ENCODE measurements at places on chromosomes 4 and X.

GRCh38 chrX:9890681-9891091, 76.5 kb upstream of the CLDN34 start:
- no peak for DNase-seq

DNA sequence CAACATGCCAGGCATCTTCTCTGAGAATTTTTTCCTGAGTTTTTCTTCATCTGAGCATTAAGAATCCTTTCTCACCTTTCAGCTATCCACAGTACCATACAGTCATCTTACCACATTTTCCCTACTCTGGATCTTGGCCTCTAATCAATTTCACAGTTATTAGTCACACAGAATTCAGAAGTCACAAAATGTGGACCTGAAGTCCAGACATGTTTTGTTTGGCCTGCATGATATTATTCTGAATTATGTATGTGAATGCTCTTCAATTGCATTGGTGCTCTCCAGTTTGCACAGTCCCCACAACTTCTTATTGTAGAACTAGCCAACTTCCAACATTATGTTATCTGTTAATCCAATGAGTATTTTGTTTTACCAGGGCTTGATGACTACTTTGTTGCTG, 102.3 kb upstream of the GRIA3 start:
- no peak for DNase-seq

GRCh38 chrX:155326610-155327009, 7.8 kb downstream of the CLIC2 start:
- no peak for DNase-seq

DNA sequence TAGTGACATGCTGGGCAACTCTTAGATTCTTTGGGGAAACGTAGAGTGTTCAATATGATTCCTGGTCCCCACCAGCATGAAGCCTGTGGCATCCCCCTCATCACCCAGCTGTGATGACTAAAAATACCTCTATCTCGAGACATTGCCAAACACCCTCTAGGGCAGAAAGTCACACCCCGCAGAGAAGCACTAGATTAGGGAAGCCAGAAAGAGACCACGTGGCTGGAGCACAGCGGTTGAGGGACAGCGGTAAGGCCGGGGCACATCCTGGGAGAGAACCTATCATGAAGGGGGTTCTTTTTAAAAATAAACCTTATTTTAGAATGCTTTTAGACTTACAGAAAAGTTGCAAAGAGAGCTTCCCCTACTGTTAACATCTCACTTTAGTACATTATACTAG, 11.0 kb downstream of the FAT1 start:
- no peak for DNase-seq

GRCh38 chrX:148695255-148695654, 194.8 kb downstream of the AFF2 start:
- DNase-seq, result no peak

- DNase-seq, result no peak
Observed at GRCh38 chr4:72531322-72531721, 37.7 kb downstream of the ADAMTS3 start.

DNA sequence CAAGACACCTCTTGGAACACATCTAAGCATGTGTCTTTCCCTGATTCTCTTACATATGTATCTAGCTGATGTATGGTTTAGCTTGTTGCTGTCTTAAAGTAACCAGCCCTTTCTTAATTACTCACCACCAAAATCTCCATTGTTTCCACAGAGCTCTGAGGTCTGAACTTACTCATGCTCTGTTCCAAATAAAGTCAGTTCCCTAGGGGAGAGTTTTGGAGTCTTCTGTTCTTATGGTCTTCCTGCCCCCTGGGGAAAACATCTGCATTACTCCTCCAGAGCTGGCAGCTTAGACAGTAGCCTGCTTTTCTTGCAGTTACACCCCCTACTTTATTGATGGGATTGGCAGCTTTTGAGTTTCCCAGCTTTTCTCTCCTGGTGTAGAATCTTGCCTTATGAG, 125.8 kb downstream of the EDA start:
- DNase-seq, result no peak

DNA sequence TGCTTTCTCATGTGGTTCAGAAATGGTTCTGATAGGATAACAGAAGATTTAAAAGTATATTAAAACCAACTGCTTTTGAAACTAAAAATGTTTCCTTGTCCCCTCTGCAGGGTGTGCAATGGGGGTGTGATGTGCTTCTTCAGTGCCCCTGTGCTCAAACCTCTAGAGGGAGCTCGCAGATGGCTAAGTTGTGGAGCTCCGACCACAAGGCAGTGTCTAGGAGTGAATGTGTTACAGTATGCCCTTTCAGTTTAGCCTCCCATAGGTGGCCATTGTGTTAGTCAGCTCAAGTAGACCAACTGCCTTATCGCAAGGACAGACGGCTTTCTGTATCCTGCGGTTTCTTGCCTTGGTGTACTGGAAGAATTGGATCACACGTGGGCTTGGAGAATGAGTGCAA, 130.5 kb downstream of the TENT5D start:
- no peak for DNase-seq

GRCh38 chr4:83582289-83582785, 46.4 kb downstream of the GPAT3 start:
- DNase-seq, result no peak

DNA sequence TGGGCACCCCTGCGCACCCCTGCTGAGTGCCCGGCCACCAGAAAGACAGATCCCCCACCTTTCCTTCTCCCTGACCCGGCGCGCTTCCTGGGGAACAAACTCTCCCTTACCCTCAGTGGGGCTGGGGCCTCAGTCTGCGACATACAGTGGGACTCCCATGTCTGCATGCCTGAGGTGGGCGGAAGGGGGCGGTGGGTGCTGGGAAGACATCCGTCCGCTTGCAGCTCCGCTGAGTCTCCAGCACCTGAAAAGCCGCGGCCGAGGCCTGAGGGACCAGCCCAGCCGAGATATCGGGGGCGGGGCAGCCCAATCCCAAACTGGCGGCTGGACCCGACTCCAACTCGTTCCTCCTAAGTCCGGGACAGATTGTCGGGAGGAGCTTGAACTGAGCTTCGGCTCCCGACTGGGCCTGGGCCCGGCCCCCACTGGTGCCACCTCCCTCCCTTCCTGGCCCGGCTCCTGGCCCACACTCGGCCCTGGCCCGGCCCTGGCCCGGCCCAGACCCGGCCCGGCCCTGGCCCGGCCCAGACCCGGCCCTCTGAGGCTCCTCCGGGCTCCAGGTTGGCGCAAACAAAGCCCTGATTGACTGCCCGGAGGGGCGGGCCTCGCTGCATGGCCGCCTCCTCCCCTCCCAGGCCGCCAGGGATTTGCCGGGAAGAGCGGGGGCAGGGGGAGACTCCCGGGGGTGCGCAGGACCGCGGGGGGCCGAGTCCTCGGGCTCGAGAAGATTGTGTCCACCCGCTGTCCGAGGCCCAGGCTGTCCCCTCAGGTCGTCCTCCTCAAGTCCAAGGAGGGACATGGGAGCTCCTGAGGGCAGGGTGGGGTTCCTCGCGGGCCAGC, 877 bp upstream of the SLC16A2 start:
- no peak for DNase-seq

DNA sequence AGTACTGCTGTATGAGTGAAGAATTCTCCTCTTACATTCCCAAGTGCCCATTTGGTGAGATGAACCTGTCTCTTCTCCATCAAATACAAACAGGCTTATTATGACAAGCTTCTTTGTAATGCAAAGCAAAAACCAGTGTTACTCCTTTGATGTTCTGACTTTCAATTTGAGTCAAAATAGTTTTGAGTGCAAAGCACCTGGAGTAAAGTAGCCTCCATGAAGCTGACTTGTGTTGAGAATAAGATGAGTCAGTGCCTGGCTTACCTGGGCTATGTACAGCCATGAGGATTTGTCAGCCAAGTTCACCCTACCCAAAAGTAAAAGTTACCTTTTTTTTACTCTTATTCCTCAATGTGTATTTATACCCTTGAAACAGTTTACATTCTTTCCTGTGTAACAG, 132.5 kb upstream of the FMR1 start:
- DNase-seq, result no peak

DNA sequence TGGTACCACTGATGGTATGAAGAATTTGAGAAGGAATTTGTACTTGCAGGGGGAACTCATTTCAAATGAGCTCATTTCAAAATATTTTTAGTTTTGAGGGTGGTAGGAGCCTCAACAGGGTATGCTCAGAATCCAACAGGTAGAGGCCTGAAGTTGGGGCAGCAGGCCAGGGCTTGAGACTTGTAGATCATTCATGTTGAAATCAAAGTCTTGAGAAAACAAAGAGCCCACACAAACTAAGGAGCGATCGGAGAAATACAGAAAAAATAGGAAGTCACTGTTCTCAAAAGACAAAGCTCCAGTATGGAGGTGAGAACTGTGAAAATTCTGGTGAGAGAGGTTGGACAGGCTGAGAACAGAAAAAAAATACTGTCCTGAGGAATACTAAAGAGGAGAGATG, 979 bp upstream of the SLC9A6 start:
- no peak for DNase-seq

DNA sequence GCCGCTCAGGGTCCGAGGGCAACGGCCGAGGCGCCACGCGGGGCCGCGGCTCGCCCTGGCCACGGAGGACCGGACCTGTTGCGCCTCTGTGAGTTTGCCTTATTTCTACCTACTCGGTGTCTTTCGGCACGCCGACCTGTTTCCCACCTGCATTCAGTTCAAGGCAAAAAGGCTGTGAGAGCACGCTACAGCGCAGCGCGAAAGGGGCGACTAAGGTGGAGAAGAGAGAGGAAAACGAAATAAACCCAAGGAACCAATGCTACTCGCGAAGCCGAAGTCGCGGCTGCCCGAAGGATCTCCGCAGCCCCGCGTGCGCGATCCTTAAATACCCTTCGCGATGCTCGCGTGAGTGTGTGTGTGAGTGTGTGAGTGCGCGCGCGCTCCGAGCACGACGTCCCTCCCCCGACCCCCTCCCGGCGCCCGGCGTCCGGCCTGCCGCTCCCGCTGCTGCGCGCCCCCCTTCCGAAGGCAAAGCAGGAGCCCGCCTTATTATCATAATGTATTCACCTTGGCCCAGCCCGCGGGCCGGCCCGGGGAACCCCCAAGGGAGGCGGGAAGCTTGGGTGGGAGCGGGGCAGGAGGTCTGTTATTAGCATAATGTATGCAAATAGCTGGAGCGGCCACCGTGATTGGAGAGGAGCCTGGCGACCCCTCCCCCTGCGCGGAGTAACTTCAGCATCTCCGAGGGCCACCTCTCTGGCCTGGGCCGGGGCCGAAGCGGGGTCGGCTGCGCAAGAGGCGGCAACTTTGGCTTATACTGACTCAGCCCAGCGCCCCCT, at the start of gene COL25A1:
COL25A1 (minus strand) TSS at position 298 of the 779 bp plus-strand sequence.
- no peak for DNase-seq

DNA sequence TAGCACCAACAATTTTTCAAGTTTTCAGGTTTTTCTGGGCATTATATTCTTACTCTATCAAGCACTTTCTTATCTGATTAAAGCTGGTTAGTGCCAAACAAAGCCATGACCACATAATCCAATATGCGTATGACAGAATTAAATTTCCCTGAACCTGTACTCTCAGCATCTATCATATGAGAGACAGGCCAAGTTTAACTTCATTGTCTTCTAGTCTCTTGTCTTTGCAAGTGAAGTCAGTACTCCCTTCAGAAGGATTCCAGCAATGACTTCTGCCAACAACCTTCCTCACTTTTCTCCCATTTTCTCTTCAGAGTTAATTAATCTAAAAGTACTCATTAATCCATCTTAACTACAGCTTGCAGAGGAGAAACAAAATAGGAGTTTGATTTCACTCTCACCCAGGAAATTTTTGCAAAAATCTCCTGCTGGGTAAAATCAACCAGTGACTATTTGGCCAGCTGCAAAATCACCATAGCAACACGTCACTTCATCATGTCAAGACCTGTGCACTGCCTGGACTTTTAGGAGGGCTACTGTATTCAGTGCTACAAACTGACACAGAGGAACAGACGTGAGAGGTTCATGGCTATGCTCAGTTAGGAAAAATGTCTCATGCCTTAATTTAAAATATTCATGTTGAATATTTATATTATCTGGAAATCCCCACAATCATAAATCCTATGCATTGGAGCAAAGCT, 208.4 kb downstream of the ANTXR2 start:
- DNase-seq, result no peak

GRCh38 chr4:98557194-98557892, 101.1 kb downstream of the TSPAN5 start:
- no peak for DNase-seq

GRCh38 chrX:1031521-1032430, 180.7 kb downstream of the CRLF2 start:
- no peak for DNase-seq

GRCh38 chr4:183345261-183345660, 23.0 kb upstream of the CLDN24 start:
- DNase-seq, result no peak

- DNase-seq, result no peak
Observed at GRCh38 chr4:90841676-90842075, 714.5 kb downstream of the CCSER1 start.

DNA sequence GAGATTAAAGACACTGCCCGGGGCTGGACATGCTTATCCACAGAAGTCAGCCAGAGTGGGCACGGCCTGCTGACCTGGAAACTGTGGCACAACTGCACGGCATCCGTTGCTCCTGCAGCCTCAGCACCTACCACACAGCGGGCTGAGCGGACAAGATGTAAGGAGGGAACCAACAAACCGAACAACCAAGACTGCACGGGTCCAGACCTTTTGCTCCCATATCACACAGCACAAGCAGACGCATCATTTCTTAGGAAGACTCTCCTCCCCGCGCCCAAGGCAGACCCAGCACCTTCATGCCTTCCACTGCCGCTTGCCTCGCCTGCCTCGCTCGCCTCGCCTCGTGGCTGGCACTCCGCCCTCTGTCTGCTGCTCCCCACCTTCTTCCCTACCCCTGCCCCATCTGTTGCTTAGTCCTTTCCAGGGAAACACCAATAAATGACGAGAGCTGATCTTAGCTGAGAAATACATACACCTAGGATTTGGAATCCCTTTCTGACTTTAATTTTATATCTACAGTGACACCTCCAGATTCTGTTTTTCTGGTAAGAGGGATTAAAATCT, 79.0 kb downstream of the AFAP1 start:
- DNase-seq, result no peak

All from AML-193 (cell line).